ENCODE measurements at places on chromosomes 12 and 14. TPM values are rescaled to one million over a fixed set of nuclear protein-coding genes. Genes with fewer than 3 reads are reported as not detected.

Gene PLCZ1
- total RNA-seq = not detected

GRCh38 chr12:78645956-78646355 lies 218.6 kb upstream of the SYT1 start:
- H3K4me3 ChIP-seq = no peak overlapping the region
- no peak overlapping the region for H3K27ac ChIP-seq
- H3K27me3 ChIP-seq = no peaks in the 10 kb centered on the region

- H3K4me1 ChIP-seq = no peaks in the 10 kb centered on the region
- H3K36me3 ChIP-seq = no peaks in the 10 kb centered on the region
- no peak overlapping the region for H3K27ac ChIP-seq
These were observed 708.0 kb downstream of the MED13L start for GRCh38 chr12:115569345-115570068.

Gene SLC17A8
- total RNA-seq = not detected

DNA sequence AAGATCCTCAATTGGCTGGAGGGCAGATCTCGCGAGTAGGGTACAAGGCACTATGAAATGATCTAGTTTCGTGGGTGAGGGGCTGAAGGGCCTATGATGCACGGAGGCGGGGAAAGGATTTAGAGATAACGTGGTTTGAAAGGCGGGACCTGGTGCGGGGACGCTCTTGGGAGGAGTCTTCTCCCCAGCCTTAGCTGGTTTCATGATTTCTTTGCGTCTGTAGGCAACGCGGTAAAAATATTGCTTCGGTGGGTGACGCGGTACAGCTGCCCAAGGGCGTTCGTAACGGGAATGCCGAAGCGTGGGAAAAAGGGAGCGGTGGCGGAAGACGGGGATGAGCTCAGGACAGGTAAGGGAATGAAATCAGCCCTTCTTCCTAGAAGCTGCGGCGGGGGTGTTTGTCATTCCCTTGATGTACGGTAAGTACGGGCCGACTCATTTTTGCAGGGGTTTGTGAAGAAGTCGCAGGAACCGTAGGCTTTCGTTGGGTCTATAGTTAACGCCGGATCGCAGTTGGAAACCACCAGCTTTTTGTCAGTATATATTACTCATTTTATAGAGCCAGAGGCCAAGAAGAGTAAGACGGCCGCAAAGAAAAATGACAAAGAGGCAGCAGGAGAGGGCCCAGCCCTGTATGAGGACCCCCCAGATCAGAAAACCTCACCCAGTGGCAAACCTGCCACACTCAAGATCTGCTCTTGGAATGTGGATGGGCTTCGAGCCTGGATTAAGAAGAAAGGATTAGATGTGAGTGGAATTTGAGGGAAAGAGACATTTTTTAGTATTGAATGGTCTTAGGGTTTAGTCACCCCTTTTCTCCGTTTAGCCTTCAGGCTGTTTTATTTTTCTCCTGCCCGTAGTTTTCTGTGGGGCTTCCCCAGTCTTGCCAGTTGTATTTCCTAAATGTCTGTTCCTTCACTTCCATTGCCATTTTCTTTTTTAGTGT lies 602 bp downstream of the APEX1 start:
- no peaks in the 10 kb centered on the region for H3K27me3 ChIP-seq
- no peak overlapping the region for H3K27ac ChIP-seq
- no peak overlapping the region for H3K4me3 ChIP-seq

DNA sequence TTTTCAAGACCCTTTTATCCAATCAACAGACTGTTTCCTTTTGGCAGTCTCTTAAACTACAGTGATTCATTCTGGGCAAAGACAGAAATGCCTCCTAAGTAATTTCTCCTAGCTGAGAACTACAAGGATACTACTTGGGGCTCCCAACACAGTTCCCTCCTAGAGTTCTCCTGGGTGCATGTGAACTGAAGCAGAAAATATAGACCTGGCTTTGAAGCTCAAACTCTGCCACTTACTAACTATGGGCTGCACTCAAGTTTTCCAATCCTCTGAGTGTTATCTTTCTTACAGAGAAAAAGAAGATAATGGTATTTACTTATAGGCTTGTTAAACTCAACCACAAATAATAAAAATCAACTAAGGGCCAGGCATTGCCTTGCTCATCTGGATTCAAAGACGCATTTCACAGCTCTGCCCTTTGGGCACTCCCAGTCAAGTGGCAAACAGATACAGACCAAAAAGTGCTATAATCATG lies 97.6 kb downstream of the EFCAB11 start:
- H3K27ac ChIP-seq = no peak overlapping the region
- no peaks in the 10 kb centered on the region for H3K27me3 ChIP-seq
- H3K4me3 ChIP-seq = no peak overlapping the region
- H3K36me3 ChIP-seq = no peaks in the 10 kb centered on the region
- DNase-seq = no peak

Gene FAM181A
- total RNA-seq = not detected

DNA sequence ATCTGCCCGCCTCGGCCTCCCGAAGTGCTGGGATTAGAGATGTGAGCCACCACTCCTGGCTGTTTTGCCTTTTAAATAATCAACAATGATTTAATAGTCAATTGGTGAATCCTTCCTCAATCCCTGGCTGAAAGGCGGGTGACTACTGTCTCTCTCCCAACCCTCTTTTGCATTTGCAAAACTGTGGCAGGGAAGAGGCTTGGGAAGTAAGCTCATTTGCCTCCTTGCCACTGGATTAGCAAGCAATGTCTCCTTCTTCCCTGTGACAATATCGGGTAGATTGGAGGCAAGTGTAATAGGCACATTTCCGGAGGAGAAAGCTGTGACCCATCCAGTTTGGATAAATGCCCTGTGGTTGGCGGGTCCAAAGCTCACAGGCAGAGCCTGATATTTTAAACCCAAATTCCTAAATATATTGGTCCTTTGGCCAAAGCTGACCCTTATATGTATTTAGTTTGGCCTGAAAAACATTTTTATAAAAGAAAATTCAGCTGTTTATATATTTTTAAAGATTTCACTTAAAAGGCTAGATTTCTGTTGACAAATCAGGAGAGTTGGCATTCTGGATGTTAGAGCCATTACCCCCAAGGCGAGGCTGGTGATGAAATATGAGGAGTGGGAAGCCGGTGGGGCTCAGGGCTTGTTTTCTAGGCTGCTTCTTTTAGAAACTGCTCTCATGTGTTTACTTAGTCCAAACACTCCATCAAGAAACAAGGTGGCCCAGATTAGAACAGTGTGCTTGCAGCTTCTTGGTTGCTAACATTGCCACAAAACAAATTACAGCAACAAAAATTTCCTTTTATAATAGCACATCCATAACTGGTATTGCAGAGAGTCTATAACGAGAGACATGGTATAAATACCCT lies 646.9 kb upstream of the TMEM132C start:
- no peaks in the 10 kb centered on the region for H3K27me3 ChIP-seq
- no peak for DNase-seq
- H3K27ac ChIP-seq = no peak overlapping the region

Gene NGB
- total RNA-seq = not detected

- no peak overlapping the region for H3K27ac ChIP-seq
- H3K4me1 ChIP-seq = no peaks in the 10 kb centered on the region
- no peaks in the 10 kb centered on the region for H3K27me3 ChIP-seq
- no peak for DNase-seq
These were observed 100.4 kb downstream of the SLC38A1 start for GRCh38 chr12:46168426-46168825.

GRCh38 chr14:56004786-56005185 lies 113.4 kb upstream of the PELI2 start:
- peak; percentile 57 for DNase-seq
- H3K27ac ChIP-seq = no peak overlapping the region
- H3K4me1 ChIP-seq = peaks cover 36% of the 10 kb centered on the region
- peaks cover 60% of the 10 kb centered on the region for H3K27me3 ChIP-seq
- H3K36me3 ChIP-seq = no peaks in the 10 kb centered on the region

Gene TSPAN19
- total RNA-seq = not detected

Gene HOXC9
- total RNA-seq = not detected

DNA sequence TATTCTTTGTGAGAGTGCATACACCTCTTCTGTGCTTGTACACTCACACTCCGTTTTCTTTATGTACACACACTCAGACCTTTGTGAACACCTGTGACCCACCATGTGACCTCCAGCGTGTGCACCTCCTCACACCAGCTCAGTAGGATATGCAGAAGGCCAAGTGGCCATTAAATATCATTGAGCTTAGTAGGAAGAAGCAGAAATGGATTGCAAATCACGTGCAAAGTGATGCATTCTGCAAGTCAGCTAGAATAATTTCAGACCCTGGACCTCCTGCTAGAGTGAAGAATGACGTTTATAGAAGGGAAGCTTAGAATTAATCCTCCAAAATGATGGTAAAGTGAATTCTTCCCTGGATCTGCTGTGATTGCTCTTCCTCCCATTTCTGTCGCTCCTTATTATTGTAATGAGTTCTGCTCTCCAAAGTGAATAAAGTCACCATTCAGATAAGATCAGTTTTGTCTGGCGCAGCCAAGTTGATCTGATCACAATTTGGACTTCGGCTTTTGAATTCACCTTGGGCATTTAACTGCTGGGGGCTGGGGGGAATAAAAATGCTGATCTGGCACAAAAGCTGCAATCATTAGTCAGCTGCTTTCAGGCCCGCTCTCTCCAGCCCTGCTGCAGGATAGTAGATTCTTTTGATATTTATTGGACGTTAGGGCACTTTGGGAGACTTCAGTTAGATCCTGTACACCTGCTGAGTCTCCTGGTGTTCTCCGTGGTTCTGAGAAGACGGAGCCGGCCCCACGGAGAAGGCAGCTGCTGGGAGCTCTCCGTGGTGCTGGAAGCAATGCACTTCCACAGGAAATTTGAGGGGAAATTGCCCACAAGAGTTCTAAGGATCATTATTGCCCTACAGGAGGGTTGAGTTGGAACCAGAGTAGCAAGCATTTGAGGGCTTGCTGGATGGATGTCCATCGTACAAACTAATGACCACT lies 12.4 kb upstream of the NRXN3 start:
- H3K4me1 ChIP-seq = no peaks in the 10 kb centered on the region
- peaks cover 22% of the 10 kb centered on the region for H3K27me3 ChIP-seq
- DNase-seq = peak; percentile 22
- H3K36me3 ChIP-seq = no peaks in the 10 kb centered on the region
- no peak overlapping the region for H3K27ac ChIP-seq

Gene KRT85
- not detected for total RNA-seq

Gene IL25
- not detected for total RNA-seq

Gene PRKD1
- total RNA-seq = not detected

- H3K27ac ChIP-seq = no peak overlapping the region
- H3K36me3 ChIP-seq = no peaks in the 10 kb centered on the region
- H3K4me3 ChIP-seq = no peak overlapping the region
- H3K27me3 ChIP-seq = no peaks in the 10 kb centered on the region
These were observed 1512.4 kb upstream of the FLRT2 start for GRCh38 chr14:84017495-84017894.

GRCh38 chr12:2415568-2415944 lies 362.8 kb downstream of the CACNA1C start:
- no peaks in the 10 kb centered on the region for H3K4me1 ChIP-seq
- H3K27me3 ChIP-seq = no peaks in the 10 kb centered on the region
- DNase-seq = no peak
- H3K4me3 ChIP-seq = no peak overlapping the region

Gene RNASE1
- not detected for total RNA-seq

DNA sequence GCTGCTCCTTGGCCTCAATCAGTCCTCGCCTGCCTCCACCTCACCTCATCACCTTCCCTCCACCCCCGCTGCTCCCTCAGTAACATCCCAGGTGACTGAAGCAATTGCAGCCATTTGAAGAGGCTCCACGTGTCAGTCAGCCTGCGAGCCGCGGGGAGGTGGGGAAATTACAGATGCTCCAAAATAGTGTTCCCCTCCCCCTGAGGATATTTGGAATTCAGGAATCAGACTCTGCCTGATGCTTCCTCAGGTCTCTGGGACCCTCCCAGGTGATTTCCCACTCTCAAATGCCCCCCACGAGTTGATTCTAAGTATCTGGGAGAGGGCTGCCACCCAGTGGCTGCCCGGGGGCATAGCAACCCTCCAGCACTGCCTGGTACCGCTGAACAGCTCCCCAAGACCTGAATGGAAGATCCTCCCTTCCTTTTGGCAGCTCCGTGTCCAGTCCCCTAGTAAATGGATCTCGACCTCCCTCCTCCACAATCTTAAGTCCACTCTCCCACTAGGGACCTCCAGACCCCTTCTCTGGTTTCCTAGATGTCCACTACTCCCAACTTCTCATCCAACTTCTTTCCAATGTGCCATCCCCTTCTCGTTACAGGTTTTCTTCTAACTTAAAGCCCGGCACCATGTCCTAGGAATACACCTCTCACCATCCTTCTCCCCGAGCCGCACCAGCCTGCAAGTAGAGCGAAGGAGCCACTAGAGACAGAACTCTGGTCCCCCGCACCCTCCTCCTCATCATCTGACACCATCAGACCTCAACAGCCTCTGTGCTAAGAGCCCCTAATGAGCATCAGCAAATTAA lies 1.4 kb upstream of the ASIC1 start:
- peak; percentile 70 for DNase-seq
- peak overlapping the region; percentile 39 for H3K4me3 ChIP-seq
- peaks cover 33% of the 10 kb centered on the region for H3K4me1 ChIP-seq
- H3K27ac ChIP-seq = no peak overlapping the region
- H3K27me3 ChIP-seq = peaks cover 41% of the 10 kb centered on the region

- DNase-seq = no peak
- H3K27me3 ChIP-seq = peaks cover 25% of the 10 kb centered on the region
- H3K4me1 ChIP-seq = no peaks in the 10 kb centered on the region
- peak overlapping the region; percentile 21 for H3K4me3 ChIP-seq
- H3K36me3 ChIP-seq = no peaks in the 10 kb centered on the region
- no peak overlapping the region for H3K27ac ChIP-seq
These were observed 20.9 kb upstream of the KIF26A start for GRCh38 chr14:104117341-104118005.

- H3K27me3 ChIP-seq = peaks cover 17% of the 10 kb centered on the region
- H3K4me1 ChIP-seq = peaks cover 3% of the 10 kb centered on the region
- no peaks in the 10 kb centered on the region for H3K36me3 ChIP-seq
- H3K4me3 ChIP-seq = peak overlapping the region; percentile 66
- peak overlapping the region; percentile 7 for H3K27ac ChIP-seq
- DNase-seq = peak; percentile 47
These were observed 8.7 kb upstream of the FGD4 start for GRCh38 chr12:32390572-32391219.

- no peak for DNase-seq
- H3K27me3 ChIP-seq = no peaks in the 10 kb centered on the region
- no peak overlapping the region for H3K27ac ChIP-seq
These were observed 33.6 kb downstream of the UBR7 start for GRCh38 chr14:93240678-93241000.
